Muscle of leg (tissue), 16 donors: ENCODE measurements at places on chromosomes 2 and 18. TPM values are rescaled to one million over a fixed set of nuclear protein-coding genes. Genes with fewer than 3 reads are reported as not detected.

TCF23 gene
- total RNA-seq, result 0.35 TPM

GRCh38 chr18:3930126-3931012, 480.4 kb downstream of the TGIF1 start:
- H3K27me3 ChIP-seq, result no peaks in the 10 kb centered on the region
- no peak overlapping the region for H3K4me3 ChIP-seq
- H3K36me3 ChIP-seq, result no peaks in the 10 kb centered on the region
- no peak for DNase-seq
- H3K27ac ChIP-seq, result no peak overlapping the region

DNA sequence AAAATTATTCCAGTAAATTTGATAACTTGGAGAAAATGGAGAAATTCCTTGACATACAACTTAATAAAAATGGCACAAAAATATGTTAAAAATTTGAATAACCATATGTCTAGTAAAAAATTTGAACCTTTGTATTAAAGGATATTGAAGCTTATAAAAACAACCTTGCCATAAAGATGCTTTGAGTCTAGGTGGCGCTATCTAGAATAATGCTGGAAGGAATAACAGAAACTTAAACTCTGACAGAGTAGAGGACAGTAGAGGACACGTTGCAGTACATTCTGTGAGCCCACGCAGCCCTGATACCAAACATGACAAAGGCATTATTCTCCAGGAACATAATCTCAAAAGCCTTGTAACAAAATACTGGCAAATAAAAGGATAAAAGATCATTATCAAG, 44.7 kb upstream of the ALKAL2 start:
- H3K4me1 ChIP-seq, result no peaks in the 10 kb centered on the region
- no peaks in the 10 kb centered on the region for H3K27me3 ChIP-seq
- no peaks in the 10 kb centered on the region for H3K36me3 ChIP-seq
- no peak overlapping the region for H3K27ac ChIP-seq

DNA sequence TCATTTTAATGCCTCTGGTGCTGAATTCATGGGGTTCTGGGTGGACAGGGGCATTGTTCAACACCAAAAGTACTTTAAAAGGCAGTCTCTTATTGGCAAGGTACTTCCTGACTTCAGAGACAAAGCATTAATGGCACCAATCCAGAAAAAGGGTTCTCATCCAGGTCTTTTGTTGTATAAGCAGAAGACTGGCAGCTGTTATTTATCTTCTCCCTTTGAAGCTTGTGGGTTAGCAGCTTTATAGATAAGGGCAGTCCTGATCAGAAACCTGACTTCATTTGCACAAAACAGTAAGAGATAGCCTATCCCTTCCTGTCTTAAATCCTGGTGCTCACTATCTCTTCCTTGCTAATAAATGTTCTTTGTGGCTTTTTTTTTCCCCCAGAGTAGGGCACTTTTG, 68.8 kb downstream of the VPS54 start:
- no peaks in the 10 kb centered on the region for H3K27me3 ChIP-seq
- H3K36me3 ChIP-seq, result peaks cover 13% of the 10 kb centered on the region
- no peak overlapping the region for H3K4me3 ChIP-seq
- H3K27ac ChIP-seq, result no peak overlapping the region
- H3K4me1 ChIP-seq, result no peaks in the 10 kb centered on the region

ST6GAL2 gene
- 4.4 TPM for total RNA-seq

KLHL14 gene
- total RNA-seq, result 0.49 TPM

GRCh38 chr18:76992226-76993084, 140.1 kb downstream of the MBP start:
- no peaks in the 10 kb centered on the region for H3K4me1 ChIP-seq
- no peak overlapping the region for H3K4me3 ChIP-seq
- no peak for DNase-seq
- no peaks in the 10 kb centered on the region for H3K27me3 ChIP-seq
- no peaks in the 10 kb centered on the region for H3K36me3 ChIP-seq

GRCh38 chr2:8575834-8576423, 105.9 kb upstream of the ID2 start:
- DNase-seq, result no peak
- no peaks in the 10 kb centered on the region for H3K36me3 ChIP-seq
- no peak overlapping the region for H3K4me3 ChIP-seq

GRCh38 chr2:24354395-24354794, 5.9 kb downstream of the ITSN2 start:
- no peaks in the 10 kb centered on the region for H3K27me3 ChIP-seq
- no peak overlapping the region for H3K4me3 ChIP-seq
- no peaks in the 10 kb centered on the region for H3K4me1 ChIP-seq
- no peaks in the 10 kb centered on the region for H3K36me3 ChIP-seq
- no peak for DNase-seq
- no peak overlapping the region for H3K27ac ChIP-seq

- peak; percentile 77 for DNase-seq
- no peaks in the 10 kb centered on the region for H3K27me3 ChIP-seq
- H3K27ac ChIP-seq, result peak overlapping the region; percentile 44
- no peaks in the 10 kb centered on the region for H3K36me3 ChIP-seq
- H3K4me1 ChIP-seq, result peaks cover 34% of the 10 kb centered on the region
- H3K4me3 ChIP-seq, result no peak overlapping the region
Observed at GRCh38 chr2:136251885-136252585, 134.1 kb upstream of the CXCR4 start.

DNA sequence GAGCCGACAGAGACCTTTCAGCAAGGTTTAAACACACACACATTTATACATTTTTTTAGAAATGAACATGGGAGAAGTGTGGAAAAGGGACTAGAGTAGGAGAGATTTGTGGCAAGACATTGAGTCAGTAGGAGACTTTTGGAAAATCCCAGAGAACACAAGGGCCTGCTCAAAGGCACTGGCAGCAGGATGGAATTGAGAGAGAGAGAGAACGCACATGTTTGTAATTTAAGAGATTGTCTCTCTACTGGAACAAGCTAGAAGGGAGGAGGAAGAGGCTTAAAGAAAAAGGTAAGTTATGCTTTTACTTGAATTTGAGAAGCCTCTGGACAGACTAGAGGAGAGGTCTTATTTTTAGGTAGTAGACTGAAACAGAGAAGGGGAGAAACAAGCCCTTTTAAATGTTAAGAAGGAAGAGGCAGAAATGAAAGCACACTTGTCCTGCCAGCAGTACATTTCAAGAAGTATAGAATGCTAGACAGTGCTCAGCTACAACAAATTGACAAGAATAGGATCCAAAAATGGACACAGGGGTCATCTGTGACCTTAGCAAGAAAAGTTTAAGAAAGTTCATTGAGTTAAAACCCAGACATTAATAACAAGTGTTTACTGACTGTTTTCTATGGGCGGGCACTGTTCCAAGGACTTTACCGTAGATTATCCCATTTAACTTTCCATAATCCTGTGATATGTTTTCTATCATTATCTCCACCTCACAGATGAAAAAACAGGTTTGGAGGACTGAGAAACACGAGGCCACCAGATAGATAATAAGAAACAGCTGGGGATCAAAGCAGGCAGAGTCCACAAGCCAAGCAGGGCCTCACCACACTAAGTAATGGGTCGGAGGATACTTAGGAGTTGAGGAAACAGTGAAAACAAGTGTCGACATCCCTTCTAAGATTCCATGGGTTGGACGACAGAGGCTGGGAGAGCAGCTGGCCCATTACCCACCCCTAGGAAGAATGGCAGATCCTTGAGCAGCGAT, 306.5 kb upstream of the NRP2 start:
- H3K36me3 ChIP-seq, result no peaks in the 10 kb centered on the region
- H3K4me1 ChIP-seq, result peaks cover 3% of the 10 kb centered on the region
- no peaks in the 10 kb centered on the region for H3K27me3 ChIP-seq
- H3K27ac ChIP-seq, result peak overlapping the region; percentile 45
- H3K4me3 ChIP-seq, result no peak overlapping the region
- DNase-seq, result peak; percentile 70

DNA sequence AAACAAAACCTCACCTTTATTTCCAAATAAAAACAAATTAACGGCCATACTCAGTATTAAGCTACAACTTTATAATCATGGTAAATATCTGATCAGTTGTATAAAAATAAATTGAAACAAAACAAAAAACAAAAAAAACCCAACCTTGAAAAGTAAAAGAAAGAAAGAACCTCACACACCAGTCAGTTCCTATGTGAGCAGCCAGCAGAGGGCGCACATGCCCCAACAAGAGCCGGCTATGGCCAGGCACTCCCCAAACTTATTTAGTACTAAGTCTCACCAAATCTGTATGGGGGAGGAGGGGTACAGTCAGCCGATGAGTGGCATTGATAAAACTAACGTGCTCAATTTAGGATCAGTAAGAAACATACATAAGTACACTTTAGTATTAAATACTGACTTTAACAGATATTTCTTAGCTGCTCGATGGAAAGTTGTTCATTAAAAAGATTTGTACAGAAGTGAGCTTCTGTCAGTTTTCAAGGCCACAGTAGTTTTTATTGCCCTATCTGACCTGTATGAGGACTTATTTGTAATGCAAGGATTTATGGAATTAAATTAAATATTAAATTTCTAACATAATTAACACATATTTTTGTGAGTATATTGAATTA, 172.6 kb downstream of the TCF4 start:
- no peak overlapping the region for H3K4me3 ChIP-seq
- no peak overlapping the region for H3K27ac ChIP-seq
- H3K27me3 ChIP-seq, result no peaks in the 10 kb centered on the region
- H3K4me1 ChIP-seq, result peaks cover 11% of the 10 kb centered on the region
- peak; percentile 91 for DNase-seq

DNA sequence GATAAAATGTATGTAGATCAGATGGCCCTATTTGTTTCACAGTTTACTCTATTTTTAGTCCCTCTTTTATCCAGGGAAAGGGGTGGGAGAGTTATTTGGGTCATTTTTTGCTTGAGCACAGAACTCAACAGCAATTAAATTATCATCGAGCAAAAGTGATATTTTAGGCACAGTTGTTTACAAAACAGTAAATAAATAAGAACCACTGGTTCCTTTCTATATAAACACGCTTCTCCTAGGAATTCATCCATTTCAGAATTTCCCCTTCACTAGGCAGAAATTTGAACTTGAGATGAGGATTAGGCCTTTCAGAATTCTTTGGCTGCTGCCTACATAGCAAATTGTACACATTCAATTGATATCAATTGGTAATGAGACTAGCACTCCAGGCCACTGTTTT, 812.4 kb downstream of the CNTNAP5 start:
- no peak overlapping the region for H3K27ac ChIP-seq
- DNase-seq, result no peak
- no peaks in the 10 kb centered on the region for H3K4me1 ChIP-seq
- H3K27me3 ChIP-seq, result no peaks in the 10 kb centered on the region
- H3K36me3 ChIP-seq, result no peaks in the 10 kb centered on the region

- peak overlapping the region; percentile 69 for H3K27ac ChIP-seq
- H3K4me1 ChIP-seq, result peaks cover 49% of the 10 kb centered on the region
- H3K27me3 ChIP-seq, result peaks cover 2% of the 10 kb centered on the region
- DNase-seq, result peak; percentile 90
- no peak overlapping the region for H3K4me3 ChIP-seq
Observed at GRCh38 chr2:216713691-216714336, 18.5 kb upstream of the IGFBP5 start.

SLC5A6 gene
- total RNA-seq, result 11.4 TPM

DNA sequence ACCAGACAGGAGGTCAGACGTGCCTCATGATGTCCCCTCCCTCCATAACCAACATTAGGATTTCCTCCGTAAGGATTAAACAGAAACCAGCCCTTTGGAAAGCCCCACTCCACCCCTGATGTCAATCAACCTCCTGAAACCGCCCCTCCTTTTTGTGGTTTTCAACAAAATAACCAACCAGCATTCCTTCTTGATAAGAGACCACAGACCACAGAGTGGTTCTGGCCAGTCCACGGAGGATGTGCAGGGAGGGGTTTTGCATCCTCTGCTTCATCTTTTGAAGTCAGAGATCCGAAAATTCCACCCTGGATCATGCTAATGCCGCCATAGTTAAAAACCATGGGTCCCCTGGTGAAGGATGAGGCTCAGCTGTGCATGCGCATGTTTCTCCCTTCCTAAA, 180.0 kb upstream of the CCDC150 start:
- no peak overlapping the region for H3K4me3 ChIP-seq
- H3K27me3 ChIP-seq, result no peaks in the 10 kb centered on the region
- H3K4me1 ChIP-seq, result no peaks in the 10 kb centered on the region
- no peak overlapping the region for H3K27ac ChIP-seq
- no peaks in the 10 kb centered on the region for H3K36me3 ChIP-seq

GPAT2 gene
- total RNA-seq, result 2.4 TPM

DNA sequence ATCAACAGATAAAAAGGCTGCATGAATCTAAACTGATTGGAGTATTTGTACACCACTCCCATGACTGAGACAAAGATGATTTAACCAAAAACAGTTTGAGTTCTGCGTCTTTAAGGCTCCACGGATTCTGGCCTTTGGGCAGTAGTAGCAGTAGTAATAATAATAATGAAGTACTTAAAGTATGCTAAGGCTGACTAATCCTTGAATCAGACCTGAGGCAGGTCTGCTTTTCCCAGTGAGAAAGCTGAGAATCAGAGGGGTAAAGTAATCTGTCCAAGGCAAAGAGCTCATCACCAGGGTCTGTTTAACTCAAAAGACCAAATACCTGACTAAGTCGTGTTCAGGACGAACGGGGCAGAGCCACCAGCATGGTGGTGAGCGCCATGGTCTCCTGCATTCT, 61.4 kb downstream of the ID2 start:
- H3K27ac ChIP-seq, result no peak overlapping the region
- no peaks in the 10 kb centered on the region for H3K4me1 ChIP-seq
- H3K4me3 ChIP-seq, result no peak overlapping the region
- no peaks in the 10 kb centered on the region for H3K27me3 ChIP-seq
- no peak for DNase-seq

ANKRD29 gene
- 4.0 TPM for total RNA-seq

DNA sequence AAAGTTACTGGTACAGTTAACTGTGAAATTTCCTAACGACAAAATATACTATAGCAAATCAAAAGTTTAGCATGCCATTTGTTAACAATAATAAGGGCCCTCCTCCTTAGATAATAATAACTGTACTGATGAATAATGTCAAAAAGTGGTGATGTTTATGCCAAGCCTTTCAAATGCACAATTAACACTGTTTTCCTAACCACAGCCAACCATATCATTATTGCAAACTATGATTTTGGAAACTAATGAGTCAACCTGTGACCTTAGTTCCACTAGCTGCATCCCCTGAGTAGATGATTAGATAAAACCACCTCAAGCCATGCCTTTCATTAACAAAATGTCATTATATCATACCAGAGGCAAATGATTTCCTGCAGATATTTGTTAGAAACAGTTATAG, 25.1 kb upstream of the GPR75 start:
- DNase-seq, result no peak
- peaks cover 30% of the 10 kb centered on the region for H3K36me3 ChIP-seq
- no peak overlapping the region for H3K27ac ChIP-seq
- H3K4me3 ChIP-seq, result no peak overlapping the region
- H3K4me1 ChIP-seq, result no peaks in the 10 kb centered on the region

DNA sequence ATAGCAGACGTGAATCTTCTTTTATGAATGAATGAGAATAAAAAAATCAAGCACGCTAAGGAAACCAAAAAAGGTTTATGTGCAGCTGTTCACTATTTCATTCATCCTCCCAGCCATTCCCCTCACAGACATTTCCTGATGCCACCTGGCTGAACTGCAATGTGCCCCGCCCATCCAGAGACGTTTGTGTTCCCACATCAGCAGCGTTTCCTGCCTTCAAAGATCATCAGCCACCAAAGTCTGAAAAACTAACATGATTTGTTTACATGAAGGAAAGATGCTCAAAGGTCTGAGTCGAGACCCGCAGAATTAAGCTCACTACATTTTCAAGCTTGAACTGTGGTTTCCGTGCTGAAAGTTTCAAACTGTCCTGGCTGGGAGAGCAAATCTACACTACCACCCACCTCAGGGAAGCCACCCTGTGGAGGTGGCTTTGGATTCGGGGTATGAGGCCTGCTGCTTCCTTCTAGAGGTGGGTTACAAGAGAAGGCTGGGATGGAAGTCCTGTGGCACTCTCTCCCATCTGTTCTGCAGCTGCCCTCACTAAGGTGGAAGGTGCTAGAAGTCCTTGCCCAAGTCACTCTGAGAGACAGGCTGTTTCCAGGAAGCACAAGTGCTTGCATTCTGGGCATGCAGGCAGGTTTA, 201.3 kb upstream of the OSR1 start:
- H3K4me3 ChIP-seq, result no peak overlapping the region
- no peaks in the 10 kb centered on the region for H3K36me3 ChIP-seq
- H3K4me1 ChIP-seq, result peaks cover 6% of the 10 kb centered on the region
- H3K27ac ChIP-seq, result no peak overlapping the region
